AG04450 (cell line): ENCODE measurements at places on chromosomes 2 and 18. TPM values are rescaled to one million over a fixed set of nuclear protein-coding genes. Genes with fewer than 3 reads are reported as not detected.

Gene AQP12B
- not detected in 2 replicates for polyA plus RNA-seq

Gene REG1B
- polyA plus RNA-seq = not detected in 2 replicates

GRCh38 chr2:68217729-68218128, 34.6 kb downstream of the PPP3R1 start:
- no peak for DNase-seq

DNA sequence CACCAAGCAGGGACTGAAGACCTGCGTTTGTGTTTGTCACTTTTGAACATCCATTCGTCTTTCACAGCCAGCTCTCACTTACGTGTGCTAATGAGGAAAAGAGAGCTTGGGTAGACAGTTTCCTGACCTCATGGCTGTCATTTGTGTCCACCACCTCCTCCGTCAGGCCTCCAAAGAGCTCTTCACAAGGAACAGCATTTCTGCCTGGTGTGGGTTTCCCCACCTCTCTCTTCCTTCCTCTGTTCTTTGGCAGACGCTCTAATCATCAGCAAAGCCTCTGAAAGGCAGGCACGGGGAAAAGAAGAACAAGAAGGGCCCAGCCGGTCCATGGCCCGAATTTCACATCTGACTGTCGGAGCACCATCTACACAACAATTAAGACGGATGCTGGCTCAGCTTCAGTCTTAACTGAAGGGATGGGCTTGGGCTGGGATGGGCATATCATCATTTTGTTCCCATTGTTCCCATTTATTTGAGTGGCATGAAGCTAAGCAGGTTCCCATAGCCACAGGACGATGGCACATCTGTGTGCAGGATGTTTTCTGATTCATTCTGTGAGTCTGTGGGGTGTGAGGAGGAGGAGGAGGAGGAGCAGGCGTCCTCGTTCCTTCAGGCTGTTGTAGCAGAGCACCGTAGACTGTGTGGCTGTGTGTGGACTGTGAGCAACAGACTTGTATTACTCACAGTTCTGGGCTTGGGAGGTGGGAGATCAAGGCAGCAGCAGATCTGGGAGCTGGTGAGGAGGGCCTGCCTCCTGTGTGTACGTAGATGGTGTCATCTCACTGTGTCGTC, 66.4 kb downstream of the TSHZ1 start:
- DNase-seq = no peak

DNA sequence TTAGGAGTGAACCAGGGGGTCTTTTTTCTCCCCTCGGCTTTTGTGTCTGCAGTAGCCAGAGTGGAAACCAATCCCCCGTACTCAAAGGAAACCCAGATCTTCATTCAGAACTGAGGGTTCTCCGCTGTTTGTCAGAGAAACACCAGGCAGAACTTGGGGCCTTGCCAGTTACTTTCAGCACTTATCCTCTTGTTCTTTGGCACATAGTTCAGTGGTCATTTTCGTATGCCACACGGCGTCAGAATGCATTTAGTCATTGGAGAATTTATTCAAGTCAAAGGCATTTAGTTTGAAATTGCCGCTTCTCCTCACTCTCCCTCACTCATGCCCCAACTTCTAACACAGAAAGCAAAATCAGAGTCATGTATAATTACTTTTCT, 102.9 kb downstream of the CABLES1 start:
- DNase-seq = no peak
